ENCODE measurements at places on chromosomes 3 and 15.

GRCh38 chr15:100570735-100571313 lies 31.2 kb downstream of the LINS1 start:
- DNase-seq, result no peak

- no peak for DNase-seq
Measured at GRCh38 chr3:9195390-9195789, 54.1 kb downstream of the SRGAP3 start.

GRCh38 chr3:99516936-99517335 lies 121.5 kb upstream of the COL8A1 start:
- DNase-seq, result no peak

DNA sequence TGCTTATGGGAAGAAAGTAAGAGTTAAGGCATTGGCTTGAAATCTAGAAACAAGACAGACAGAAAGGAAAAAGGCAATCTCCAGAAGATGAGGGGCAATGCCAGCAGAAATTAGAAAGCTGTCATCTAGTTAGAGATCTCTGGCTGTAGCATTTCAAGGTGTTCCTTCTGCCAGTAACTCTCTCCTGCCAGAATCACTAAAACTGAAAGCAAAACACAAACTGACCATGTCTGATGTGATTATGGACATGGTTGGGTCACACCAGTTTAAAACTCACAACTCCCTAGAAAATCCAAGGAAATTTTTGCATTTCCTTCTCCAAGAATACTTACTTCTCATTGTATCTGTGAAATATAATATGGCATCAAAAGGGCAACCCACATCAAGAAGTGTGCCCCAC lies 82.9 kb downstream of the LDHAL6B start:
- no peak for DNase-seq

DNA sequence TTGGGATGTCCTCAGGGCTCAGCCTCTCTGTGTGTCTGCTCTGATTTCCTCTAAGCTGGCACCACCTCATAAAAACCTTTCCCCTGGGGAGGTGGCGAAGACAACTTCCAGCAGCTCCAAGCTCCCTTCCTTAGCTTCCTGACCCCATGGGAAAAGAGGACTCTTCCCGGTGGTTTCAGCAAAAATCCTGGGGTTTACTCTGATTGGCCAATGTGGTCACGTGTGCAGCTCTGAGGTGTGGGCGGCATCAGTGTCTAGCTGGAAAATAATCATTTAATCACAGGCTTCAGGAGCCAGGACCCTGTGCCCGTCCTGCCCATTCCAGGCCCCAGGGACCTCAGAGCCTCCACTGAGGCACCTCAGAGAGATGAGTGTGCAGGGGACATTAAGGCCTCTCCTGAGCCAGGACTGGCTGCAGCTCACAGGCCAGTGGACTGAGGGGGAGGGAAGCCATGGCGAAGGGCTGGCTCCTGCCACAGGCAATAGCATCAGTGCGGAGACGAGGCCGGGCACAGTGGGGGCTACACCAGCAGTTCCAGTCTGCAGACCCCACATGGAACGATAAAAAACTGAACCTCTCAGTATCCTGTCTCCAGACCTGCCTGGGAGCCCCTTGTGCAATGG lies 104.1 kb downstream of the TPRA1 start:
- DNase-seq, result no peak

GRCh38 chr3:147113293-147114044 lies 292.9 kb downstream of the ZIC4 start:
- no peak for DNase-seq

GRCh38 chr3:123652342-123652984 lies 67.6 kb upstream of the HACD2 start:
- peak; percentile 94 for DNase-seq

GRCh38 chr15:31330111-31330785 lies 3.6 kb downstream of the KLF13 start:
- no peak for DNase-seq

- DNase-seq, result no peak
Measured at GRCh38 chr15:96285305-96285704, 45.2 kb upstream of the NR2F2 start.

GRCh38 chr3:129469026-129469425 lies 29.0 kb downstream of the IFT122 start:
- no peak for DNase-seq

DNA sequence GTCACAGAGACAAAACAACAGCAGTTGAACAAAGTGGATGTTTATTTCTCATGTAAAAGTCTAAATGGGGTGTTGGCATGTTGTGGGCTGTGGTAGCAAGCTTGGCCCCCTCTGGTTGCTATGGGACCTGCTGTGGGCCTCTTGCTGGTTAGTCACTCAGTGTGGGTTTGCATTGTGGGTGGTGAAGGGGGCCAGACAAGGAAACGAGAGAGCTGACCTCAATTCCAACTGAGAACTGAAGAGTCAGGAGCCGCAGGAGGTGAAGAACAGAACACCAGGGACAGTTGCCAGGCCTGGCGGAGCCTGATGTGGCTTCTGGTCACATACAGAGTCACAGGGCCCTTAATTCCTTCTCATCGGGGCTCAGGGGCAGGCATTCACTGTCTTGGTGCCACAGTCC lies 1.9 kb upstream of the ADPGK start:
- no peak for DNase-seq

GRCh38 chr3:187737006-187737367 lies 8.3 kb downstream of the BCL6 start:
- no peak for DNase-seq

DNA sequence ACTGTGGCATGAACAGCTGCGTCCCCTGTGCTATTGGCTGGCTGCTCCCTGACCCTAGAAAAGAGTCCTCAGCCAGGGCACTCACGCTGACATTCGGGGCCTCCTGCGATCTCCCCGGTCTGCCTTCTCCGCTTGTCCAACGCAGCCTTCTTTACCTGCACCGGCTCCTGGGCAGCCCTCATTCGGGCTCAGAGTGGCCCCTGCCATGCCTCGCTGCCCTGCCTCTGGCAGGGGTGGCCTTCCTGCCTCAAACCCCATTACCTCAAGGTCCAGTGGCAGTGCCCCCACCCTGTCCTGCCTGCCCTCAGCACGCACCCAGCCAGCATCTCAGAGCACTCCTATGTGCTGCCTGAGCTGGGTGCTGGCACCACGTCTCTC lies 86.5 kb downstream of the TBC1D2B start:
- no peak for DNase-seq

- no peak for DNase-seq
Measured at GRCh38 chr15:89680282-89680873, 1.2 kb upstream of the PLIN1 start.

DNA sequence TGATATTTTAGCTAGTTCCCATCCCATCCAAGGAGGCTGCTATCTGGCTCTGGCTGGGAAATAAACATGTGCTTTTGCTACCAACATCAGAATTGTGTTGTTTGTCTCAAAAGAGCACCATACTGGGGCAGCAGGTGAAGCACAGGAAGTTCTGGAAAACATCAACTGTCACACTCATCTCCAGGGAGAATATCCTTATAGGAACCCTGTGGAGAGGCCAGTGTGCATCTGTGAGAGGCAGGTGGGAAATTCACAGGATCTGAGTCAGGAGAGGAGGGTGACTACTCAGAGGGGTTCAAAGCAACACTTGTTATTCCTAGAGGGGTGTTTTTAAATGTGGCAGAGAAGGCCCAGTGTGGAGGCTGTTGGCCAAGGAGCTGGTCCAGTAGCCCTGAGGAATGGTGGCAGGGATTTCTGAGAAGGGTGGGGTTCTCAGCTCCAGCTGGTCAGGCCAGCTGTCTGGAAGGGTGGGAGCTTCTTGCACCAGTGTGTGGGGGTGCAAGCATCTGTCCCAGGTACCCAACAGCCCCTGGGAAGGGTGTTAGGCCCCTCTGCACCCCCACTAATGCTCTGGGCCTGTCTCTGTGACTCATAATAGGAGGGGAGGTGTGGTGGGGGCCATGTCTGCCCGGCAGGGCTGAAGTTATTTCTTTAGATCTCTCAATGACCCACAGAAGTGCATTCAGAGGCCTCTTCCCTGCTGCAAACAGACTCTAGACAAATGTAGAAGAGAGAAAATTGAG lies 28.7 kb downstream of the RPSA start:
- no peak for DNase-seq

DNA sequence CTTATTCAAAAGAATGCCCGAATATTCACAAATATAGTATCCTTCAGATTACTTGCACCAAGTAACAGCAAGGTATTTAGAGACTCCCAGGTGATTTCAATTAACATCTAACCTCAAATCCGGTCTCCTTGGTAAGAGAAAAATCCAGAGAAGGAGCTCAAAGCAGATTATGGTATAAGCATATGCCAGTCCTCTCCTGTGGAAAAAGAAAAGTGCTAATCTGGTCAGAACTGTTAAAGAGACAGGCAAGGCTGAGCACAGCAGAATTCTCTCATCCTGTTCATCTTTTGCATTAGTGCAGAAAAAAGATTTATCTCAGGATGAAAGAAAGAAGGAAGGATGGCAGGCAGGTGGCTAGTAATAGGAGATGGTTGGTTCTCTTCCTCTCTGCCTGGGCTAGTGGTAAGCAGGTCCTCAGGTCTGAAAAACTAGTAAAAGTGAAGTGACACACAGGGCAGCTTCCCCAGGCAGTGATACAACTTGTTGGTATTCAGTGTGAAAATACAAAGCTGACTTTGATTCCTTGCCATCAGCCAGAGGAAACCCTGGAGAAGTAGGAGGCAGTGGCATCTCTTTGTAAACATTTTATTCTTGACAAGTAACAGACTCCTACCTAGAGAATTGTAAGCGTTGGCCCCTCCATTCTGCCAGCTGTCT lies 14.2 kb downstream of the ATXN7 start:
- no peak for DNase-seq

GRCh38 chr15:29270976-29271375 lies 1.4 kb upstream of the NSMCE3 start:
- DNase-seq, result no peak

GRCh38 chr15:48332642-48333034 lies 1.4 kb downstream of the DUT start:
- no peak for DNase-seq

- DNase-seq, result no peak
Measured at GRCh38 chr3:142958707-142959106, 4.8 kb downstream of the PAQR9 start.

DNA sequence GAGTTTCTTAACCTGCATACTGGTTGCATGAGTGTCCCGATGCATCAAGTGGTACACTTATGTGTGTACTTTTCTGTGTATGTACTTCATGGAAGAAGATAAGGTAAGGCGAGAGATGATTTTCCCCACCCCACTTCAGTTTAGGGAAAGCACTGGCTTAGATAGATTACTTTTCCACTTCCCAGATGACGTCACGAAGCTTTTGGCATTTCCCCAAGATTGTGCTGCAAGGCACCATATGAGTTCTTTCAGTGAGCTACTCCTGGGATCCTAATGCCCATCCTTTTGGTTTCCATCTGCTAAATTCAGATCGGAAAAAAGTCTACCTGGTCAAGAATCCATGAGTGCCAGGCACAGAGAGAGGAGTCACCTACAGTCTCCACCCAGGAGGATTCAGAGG lies 4.5 kb downstream of the IL17RB start:
- no peak for DNase-seq

DNA sequence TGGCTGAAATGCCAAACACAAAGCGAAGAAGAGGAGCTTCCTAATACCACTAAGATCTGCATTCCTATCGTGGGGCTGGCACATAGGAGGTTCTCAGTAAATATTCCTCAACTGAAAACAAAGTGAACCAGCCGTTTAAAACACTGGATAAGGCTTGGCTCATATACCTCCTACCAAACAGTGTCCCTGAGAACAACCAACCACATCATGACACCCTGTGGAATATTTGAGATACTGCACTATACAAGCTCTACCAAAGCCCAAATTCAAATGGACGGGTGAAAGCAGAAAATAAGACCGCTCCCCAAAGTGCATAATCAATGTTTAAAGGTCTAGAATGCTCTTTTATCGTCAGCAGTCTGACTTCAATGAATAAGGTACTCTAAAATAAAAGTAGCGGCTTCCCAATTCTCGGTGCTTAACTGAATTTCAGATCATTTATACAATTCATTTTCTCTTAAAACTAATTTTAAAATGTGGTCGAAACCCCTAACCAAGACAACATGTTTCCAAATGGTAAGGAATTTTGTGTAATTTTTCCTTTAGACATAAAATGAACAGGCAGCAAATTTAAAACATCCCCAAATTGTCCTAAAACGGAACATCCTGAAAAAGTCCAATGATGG lies 425.8 kb downstream of the ERC2 start:
- DNase-seq, result no peak

GRCh38 chr15:89998923-89999675 lies 2.0 kb upstream of the ZNF710 start:
- no peak for DNase-seq

- DNase-seq, result no peak
Measured at GRCh38 chr15:89118481-89118989, 30.3 kb downstream of the ABHD2 start.

DNA sequence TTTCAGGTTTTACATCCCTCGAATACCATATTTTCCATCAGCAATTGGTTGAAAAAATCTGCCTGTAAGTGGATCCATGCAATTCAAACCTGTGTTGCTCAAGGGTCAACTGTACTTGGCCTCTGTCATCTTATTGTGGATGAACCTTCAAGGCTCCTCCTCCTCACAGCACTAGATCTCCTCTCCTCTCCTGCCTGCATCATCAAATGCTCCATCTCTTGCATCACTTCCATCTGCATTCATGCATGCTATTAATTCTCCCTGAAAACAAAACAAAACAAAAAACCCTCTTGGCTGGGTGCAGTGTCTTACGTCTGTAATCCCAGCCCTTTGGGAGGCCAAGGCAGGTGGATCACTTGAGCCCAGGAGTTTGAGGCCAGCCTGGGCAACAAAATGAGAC lies 10.1 kb downstream of the BCL2L10 start:
- no peak for DNase-seq

DNA sequence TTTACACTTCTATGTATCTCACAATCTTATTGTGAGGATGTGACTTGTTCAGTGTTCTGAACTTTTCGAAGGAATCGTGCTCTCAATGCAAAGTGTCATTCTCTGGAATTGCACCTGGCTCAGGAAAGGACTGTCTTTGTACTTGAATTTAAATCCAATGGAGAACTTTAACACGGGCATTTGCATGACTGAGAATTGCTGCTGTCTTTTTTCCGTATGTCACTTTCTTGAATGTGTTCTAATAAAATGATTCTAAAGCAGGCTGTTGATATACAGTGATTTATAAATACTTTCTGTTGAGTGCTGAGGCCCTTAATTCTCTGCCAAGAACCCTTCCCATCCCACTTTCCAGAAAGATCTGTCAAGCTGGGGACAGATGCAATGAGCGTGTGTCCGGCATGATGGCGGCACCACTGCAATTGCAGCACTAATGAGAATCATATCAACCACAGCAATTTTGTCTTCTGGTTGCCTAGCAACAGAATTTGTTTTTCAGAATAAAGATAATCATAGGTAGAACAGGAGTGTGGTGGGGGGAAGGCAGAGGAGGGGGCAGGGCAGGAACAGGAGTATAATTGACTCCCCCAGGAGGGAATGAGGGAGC lies 210.6 kb upstream of the UMPS start:
- no peak for DNase-seq

GRCh38 chr3:138439646-138440045 lies 5.2 kb downstream of the ESYT3 start:
- no peak for DNase-seq

DNA sequence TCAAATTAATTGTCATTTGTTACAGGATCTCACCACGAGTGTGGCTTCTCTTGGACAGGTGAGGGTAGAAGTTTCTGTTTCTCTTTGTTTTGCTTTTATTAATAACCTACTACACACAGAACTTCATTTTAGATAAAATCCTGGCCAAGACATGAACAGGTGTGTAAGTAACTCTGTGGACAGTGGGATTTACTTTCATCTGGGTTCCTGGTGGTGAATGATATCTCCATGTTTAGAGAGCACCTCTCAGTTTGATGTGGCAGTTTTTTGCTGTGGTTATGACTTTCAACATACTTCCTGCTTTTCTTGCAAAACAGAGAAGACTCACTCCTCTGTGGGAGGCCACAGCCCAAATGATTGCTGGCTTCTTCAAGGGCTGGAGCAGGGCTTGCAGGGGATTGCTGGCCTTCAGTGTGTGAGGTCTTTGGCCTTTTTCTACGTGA lies 71.1 kb upstream of the XCR1 start:
- no peak for DNase-seq

Measured in glutamatergic neuron (in vitro differentiated cells).